ENCODE measurements at places on chromosomes 6 and 20.
A peak's percentile ranks its signal among the peaks of the same experiment; 100 is the strongest.

- DNase-seq, result no peak
Observed at GRCh38 chr6:41523915-41524633, 22.1 kb upstream of the FOXP4 start.

DNA sequence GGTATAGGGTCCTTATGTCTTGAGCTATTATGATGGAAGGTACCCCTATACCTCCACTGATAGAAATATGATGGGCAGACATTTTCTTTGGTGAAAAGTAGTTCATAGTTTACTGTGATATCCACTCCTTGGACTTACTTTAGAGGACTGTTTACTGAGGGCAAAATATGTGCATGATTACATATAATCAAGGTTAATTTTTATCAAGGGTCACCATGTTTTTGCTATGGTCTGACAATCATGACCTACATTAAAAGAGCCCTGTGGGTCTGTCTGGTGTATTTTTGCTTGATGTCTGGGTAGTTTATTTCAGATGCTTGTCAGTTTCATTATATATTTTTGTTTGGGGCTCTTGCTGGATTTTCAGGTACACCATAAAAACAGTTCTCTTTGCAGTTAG is 40.1 kb downstream of the CDKAL1 start:
- DNase-seq, result no peak

- DNase-seq, result no peak
Observed at GRCh38 chr20:51680067-51680749, 88.0 kb downstream of the ATP9A start.

GRCh38 chr20:46631212-46631869 is 19.9 kb downstream of the SLC13A3 start:
- no peak for DNase-seq

GRCh38 chr6:12012038-12012557 is at the start of gene HIVEP1:
Gene HIVEP1 (plus strand): TSS chr6:12012312. CDS start chr6:12015629, 3,317 bp downstream.
- peak; percentile 35 for DNase-seq

DNA sequence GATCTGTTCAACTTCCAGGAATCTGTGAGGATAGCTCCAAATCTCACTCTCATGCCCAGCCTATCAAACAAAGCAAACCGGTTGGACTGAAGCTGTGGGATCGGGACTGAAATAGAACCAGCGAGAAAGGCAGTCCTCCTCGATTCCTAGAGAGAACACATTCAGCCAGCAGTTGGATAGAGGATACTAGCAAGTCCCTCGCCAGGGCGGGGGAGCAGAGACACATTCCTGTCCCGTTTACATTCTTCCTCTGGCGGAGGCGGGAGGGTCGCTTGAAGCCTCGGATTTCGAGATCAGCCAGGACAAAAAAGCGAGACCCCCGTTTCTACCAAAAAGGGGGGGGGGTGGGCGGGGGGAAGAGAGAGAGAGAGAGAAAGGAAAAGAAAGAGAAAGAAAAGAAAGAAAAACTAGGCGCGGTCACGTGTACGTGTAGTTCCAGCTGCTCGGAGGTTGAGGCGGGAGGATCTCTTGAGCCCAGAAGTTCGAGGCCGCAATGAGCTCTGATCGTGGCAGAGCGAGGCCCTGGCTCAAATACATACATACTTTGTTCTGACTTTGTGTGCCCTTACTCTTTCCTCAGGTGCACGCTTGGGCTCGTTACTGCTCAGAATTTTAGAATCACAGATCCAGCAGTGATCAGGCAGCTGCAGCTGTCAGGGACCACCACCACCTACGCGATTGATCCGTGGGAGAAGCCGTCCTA is 19.5 kb downstream of the ZNF311 start:
- DNase-seq, result peak; percentile 95

DNA sequence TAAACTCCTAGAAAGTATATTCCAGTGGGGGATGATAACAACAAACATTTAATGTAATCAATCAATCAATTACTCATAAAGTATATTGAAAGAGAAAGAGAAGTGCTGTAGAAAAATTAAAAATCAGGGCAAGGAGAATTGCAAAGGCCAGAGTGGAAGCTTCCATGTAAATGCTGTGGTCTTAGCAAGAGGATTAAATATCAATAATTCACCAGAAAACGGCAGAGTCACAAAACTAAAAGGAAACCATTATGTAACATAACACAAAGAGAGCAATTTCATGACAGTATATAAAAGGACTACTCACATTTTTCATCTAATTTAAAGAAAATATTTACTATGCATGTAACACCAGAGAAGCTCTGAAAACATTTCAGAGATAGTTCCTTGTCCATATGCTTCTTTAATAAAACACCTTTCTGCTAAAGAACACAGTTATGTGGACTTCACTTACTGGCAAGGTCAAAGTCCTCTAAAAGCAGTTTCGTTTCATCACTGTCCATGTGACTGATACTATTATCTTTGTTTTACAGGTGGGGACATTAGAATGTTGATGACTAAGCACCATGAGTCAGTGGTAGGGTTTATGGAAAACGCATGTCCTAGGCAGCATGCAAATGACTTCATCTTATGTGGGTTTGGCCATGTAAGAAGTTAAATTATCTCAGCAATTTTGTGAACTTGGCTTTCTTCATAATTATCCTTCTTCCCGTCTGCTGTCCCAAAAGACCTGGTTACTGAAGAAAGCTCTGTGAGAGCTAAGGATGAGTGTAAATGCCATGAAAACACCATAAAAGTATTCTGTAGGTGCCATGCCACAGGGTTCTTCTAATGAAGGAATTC is 185.8 kb upstream of the TENT5A start:
- no peak for DNase-seq

DNA sequence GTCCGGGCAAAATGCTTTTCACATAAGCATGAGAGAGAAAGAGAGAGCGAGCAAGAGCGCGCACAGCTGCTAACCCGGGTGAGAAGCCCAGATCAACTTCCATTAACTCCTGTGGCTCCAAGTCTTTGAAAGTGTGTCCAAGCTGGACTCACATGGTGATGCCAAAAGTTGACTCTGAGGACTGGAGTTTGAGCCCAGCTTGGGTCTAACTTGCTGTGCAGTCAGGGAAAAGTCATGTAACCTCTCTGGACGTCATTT is 357.2 kb upstream of the SULF2 start:
- no peak for DNase-seq

- no peak for DNase-seq
Observed at GRCh38 chr6:114650891-114651290, 308.1 kb upstream of the HS3ST5 start.

DNA sequence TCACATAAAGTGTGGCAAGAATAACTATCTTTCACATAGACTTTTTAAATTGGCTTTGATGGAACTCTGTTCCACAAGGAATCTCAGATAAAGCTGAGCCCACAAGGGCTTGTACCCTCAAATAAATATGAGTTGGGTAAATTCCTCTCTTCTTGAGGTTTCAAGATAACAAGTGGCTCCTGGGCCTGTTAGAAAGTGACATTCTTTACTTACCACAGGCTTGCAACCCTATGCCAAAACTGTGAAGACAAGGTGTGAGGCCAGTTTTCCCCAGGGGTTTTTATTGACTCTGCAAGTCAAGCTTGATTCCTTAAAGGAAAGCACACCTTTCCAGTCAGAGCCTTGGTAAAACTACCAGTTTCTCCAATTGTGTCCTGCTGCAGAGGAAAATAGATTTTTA is 664.8 kb upstream of the GJE1 start:
- no peak for DNase-seq

DNA sequence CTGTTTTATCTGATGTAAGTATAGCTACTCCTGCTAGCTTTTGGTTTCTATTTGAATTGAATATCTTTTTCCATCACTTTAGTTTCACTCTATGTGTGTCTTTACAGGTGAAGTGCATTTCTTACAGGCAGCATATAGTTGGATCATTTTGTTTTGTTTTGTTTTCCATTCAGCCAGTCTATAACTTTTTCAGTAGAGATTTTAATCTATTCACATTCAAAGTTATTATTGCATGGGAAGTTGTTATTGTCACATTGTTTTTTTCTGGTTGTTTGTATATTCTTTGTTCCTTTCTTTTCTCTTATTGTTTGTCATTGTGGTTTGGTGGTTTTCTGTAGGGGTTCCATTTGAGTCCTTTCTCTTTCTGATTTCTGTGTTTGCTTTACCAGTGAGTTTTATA is 151.2 kb downstream of the PDE10A start:
- no peak for DNase-seq

DNA sequence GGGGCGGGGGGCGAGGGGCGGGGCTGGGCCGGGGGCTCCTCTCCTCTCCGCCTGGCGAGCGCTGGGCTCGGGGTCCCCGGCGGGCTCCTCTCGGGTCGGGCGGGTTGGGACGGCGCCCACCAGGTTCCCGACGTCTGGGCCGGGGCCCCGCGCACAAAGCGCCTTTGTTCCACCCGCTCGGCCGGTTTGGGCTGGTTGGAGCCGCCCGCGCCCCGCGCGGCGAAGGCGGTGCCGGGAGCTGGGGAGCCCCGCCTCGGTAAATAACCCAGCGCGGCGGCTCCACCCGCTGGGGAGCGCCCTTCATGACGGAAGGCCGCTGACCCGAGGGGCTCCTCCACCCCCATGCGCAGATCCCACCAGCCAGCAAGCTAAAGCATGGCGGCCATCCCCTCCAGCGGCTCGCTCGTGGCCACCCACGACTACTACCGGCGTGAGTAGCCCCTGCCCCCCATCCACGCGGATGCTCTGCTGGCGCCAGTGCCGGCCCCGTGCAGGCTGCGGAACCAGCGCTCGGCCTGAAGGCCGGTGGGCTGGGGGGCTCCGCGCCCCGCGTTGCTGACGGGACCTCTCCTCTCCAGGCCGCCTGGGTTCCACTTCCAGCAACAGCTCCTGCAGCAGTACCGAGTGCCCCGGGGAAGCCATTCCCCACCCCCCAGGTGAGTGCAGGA is 503 bp downstream of the PPDPF start:
- DNase-seq, result peak; percentile 55

- DNase-seq, result no peak
Observed at GRCh38 chr6:7865781-7866180, 44.8 kb downstream of the TXNDC5 start.

DNA sequence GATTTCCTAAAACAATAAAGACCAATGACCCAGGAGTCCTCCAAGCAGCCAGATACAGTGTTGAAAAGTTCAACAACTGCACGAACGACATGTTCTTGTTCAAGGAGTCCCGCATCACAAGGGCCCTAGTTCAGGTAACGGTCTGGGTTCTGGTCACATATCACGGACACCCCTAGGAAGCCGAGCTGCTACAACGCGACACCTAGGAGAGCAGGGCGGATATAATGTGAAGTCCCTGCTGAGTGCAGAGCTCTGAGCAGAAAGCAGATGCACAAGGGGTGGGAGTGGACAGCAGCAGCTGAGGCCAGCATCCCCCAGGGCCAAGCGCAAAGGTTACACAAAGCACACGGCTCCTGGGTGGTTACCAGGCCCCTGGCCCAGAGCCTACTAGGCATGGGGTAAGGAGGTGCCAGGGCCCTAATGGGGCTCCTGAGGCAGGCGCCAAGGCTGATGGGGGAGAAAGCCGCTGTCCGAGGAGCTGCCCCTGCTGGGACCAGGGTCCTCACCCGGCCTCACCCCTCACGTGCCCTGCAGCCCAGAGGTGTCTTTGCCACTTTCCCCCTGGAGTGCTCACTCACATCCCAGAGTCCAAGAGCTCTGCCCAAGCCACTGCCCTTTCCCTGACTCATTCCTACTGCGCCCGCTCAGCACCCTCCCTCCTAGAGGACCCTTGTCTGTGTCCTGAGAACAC is 8.4 kb downstream of the CST7 start:
- DNase-seq, result no peak

DNA sequence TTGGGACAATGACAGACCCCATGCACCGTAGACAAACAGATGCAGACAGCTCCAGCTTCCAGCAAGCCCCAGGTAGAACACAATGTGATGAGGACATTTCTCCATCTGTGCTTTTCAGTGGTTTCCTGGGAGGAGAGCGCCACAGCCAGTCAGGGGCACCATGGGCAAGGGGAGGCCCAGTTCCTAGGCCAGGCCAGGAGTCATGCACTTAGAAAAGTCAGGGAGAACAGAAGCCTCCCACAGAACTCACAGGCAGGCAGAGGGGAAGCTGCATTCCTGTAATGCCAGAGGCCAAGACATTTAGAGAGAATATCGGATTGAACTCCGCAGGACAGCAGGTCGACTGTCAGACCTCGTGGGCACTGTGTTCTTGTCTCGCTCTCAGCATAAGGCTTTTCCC is 9.2 kb downstream of the SYNDIG1 start:
- DNase-seq, result no peak

DNA sequence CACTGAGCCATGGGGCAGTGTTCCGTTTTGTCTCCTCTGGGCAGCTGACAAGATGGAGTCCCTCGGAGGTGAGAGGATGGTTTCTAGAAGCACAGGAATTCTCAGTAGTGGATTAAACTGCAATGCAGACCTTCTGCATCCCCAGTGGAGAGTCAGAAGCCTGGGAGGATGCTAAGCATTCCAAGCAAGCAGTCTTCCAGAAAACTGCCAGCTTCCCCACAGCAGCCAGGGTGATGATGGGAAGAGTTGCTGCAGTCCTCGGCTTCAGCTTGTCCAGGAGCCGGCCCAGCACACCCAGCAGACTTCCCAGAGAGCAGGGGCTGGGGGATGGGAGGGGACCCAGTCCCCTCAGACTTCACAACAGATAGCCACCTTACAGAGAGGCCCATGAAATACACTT is 163.6 kb downstream of the LY86 start:
- DNase-seq, result no peak

- no peak for DNase-seq
Observed at GRCh38 chr6:150661216-150662007, 61.7 kb downstream of the PLEKHG1 start.

DNA sequence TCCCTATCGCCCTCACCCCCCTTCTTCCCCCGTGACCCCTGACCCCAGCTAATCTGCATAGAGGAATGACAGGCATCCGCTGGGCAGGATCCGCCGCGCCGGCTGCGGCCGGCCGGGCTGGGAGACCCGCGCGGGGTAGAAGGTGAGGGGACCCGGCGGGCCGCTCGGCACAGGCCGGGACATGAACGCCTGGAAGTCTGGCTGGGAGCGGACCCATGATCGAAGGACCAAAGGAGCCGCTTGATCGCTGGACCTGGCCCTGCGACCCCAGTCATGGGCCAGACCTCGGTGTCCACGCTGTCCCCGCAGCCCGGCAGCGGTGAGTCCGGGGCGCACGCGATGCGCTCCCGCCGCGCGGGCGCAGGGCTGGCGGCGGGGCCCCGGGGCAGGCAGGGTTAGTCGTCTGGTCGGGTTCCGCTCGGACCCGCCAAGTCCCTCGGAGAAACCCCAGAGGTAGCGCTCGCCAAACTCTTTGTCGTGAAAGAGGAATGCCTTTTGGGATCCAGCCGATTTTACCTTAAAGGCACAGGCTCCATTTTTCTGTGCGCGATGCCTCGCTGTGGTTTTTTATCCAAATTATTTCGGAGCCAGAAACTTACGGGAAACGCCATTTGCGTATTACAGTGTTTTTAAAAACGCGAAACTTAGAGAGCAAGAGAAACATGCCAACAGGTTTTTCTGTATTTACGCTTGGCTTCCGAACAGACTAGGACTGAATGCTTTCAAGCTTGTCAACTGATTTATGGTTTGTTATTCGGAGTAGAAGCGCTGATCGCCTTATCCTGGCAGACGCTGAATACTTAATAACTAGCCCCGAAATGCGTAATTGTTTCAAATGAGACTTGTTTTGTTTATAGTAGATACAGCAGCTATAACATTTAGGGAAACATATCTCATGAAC is at the start of gene PHACTR2:
TSS of gene PHACTR2 (plus strand) at position 75 of the 901 bp plus-strand sequence. CDS start at position 274, 199 bp downstream.
- DNase-seq, result peak; percentile 3

- DNase-seq, result no peak
Observed at GRCh38 chr20:55160037-55160436, 684.6 kb downstream of the DOK5 start.

GRCh38 chr6:161204866-161205557 is 68.8 kb downstream of the AGPAT4 start:
- no peak for DNase-seq

All from NCI-H2029 (cell line).